ENCODE measurements at places on chromosomes 5 and 9.

GRCh38 chr9:130232899-130233586 lies 32.5 kb upstream of the HMCN2 start:
- H3K36me3 ChIP-seq: no peaks in the 10 kb centered on the region
- no peak overlapping the region for H3K27ac ChIP-seq

DNA sequence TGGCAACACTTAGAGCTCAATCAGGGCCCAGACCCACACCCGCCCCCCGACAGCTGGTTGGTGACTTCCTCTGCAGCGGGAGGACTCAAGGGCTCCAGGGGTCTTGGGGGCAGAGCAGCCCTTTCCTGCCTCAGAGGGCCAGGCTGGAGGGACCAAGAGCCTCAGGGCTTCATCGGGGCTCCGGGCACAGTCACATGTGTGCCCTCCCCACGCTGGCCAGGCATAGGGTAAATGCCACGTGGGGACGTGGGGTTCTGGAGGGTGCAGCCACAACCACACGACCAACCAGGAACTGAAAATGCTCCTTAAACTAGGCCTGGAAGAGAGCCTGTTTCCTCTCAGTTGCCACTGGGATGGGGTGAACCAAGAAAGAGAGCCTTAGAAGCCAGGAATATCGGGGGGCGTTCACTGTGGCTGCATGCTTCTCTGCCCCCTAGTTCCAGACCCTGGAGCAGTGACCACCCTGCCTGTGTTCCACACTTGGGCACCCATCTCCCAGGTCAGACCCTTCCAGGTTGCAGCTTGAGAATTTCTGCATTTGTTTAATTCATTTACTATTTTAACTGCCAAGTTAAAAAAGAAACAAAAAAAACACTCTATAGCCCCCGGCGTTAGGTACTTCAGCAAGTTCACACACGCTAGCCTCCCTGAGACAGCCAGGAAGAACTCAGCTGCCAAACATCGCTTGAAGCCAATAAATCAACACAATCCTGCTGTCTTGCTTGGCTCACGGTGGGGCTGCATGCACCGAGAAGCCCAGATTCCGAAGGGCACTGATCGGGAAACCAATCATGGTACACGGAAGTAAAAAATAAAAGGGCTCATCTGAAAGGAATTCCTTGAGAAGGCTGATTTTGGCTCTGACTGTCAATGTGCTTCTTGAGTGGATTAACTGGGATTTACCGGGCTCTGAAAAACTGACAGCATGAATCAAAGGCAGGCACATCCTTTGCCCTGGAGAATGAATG lies 56.1 kb upstream of the PHYKPL start:
- H3K27me3 ChIP-seq: no peaks in the 10 kb centered on the region
- H3K4me1 ChIP-seq: no peaks in the 10 kb centered on the region
- no peak overlapping the region for H3K4me3 ChIP-seq
- no peaks in the 10 kb centered on the region for H3K36me3 ChIP-seq
- no peak overlapping the region for H3K27ac ChIP-seq
- DNase-seq: no peak

DNA sequence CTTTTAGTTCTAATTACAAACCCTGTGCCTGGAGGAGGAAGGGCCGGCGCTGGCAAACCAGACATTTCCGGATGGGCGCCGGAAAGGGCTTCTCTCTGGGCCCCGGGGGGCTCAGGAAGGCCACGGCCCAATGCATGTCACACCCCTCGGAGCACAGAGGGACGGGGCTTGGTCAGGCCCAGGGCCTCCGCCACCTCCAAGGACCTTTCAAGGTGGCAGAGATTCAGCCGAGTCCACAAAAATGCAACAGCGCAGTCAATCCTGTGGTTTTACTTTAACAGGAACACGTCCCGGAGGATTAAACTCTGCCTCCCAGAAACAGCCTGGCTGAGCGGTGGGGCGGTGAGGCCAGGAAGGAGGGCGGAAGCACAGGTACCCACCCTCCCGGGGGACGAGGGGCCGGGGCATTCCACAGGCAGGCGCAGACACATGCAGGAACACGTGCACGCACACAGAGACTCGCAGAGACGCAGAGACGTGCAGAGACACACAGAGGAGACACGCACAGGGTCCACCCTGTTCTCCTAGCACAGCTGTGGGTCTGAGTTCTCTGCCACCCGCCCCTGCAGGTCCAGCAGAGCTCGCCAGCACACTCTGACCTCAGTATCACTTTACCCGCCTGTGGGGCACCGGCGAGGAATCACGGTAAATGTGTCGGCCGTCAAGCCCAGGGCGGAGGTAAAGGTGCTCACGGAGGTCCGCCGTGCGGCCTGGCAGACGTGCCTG lies 23.0 kb downstream of the SLC9A3 start:
- H3K4me1 ChIP-seq: no peaks in the 10 kb centered on the region
- H3K27me3 ChIP-seq: peaks cover 4% of the 10 kb centered on the region
- H3K36me3 ChIP-seq: no peaks in the 10 kb centered on the region
- H3K4me3 ChIP-seq: no peak overlapping the region
- H3K27ac ChIP-seq: no peak overlapping the region
- DNase-seq: no peak

DNA sequence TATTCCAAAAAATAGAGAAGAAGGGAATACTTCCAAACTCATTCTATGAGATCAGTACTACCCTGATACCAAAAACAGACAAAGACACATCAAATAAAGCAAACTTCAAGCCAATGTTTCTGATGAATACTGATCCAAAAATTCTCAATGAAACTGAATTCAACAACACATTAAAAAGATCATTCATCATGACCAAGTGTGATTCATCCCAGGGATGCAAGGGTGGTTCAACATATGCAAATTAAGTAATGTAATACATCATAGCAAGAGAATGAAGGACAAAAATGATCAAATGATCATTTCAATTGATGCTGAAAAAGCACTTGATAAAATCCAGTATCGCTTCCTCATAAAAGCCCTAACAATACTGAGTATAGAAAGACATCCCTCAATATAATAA lies 4.9 kb upstream of the RCL1 start:
- no peak overlapping the region for H3K27ac ChIP-seq
- H3K27me3 ChIP-seq: no peaks in the 10 kb centered on the region

- no peaks in the 10 kb centered on the region for H3K4me1 ChIP-seq
- no peaks in the 10 kb centered on the region for H3K27me3 ChIP-seq
- no peak overlapping the region for H3K27ac ChIP-seq
- no peak for DNase-seq
- no peak overlapping the region for H3K4me3 ChIP-seq
Observed at GRCh38 chr5:78589923-78590322, 58.6 kb downstream of the LHFPL2 start.
